ENCODE measurements at places on chromosomes 11 and 22.

- DNase-seq = no peak
Observed at GRCh38 chr11:13891911-13892310, 70.6 kb upstream of the SPON1 start.

- DNase-seq = no peak
Observed at GRCh38 chr22:38203090-38203810, 1.5 kb downstream of the MAFF start.

DNA sequence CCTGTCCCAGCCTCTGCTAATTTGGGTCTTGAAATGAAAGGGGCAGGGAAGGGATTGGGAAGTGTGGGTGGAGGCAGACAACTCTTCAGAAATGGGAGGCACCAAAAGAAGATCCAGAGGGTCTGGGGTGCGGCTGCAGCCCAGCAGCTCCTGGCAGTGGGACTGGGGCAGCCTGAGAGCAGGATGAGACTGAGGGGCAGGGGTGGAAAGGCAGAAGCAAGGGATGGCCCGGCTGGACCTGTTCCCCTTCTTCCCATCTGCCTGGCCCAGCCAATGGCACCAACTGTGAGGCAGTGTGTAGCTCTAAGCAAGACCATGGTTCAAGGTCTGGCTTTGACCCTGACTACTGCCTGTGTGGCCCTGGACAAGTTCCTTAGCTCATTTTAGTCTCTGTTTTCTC, 160.4 kb downstream of the ENTHD1 start:
- DNase-seq = no peak

DNA sequence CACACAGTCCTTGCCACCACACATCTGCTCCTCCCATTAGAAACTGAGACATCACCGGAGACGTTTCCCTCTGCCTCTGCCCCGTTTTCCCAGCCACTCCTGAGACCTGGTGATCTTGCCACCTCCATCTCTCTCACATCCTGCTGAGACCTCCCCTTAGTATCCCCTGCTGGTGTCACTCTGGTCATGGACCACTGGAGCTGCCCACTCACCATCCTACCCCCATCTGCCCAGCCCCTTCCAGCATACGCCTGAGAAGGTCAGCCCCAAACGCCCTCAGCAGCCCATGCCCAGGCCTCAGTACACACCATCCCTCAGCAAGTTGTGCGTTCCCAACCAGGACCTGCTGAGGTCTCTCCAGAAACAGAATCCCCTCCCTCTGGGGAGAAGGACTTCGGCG, 64.3 kb downstream of the SHANK2 start:
- DNase-seq = no peak

GRCh38 chr11:80798174-80798573, 1357.3 kb upstream of the TENM4 start:
- no peak for DNase-seq

DNA sequence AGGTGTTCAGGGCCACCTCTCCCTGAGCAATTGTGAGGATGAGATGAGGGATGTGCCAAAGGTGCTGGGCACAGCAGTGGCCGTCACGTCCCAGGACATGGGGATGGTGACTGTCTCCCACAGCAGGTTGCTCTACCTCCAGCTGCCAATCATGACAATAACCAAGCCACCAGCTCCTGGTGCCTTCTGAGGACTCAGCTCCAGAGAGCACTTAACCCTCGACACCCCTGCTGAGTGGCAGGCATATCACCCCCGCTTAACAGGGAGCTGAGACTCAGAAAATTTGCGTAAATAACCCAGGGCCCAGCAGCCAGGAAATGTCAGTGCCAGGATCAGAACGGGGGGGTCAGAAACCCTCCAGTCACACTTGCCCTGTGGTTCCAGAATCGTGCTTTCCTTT, 8.4 kb upstream of the PNPLA5 start:
- no peak for DNase-seq

- no peak for DNase-seq
Observed at GRCh38 chr22:35328472-35328885, 28.8 kb downstream of the TOM1 start.

DNA sequence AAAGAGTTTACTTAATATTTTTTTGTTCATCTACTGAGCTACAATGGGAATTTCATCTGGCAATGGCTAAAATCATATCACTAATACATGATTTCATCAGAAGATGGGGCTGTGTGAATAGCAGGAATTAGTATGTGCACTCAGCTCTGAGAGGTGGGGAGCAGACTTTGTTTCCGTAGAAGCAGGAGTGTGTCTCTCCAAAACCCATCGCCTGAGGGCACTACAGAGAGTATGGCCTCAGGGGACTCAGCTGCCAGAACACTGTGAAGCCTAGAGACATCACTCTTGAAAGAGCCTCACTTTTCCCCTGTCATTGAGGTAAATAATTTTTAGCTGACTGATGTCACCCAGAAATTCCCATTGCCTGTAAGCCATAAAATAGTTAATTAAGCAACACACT, 261.4 kb upstream of the ISX start:
- DNase-seq = no peak

- DNase-seq = peak; percentile 39
Observed at GRCh38 chr22:19666673-19667593, 47.4 kb upstream of the SEPTIN5 start.

- DNase-seq = no peak
Observed at GRCh38 chr22:49535527-49536125, 292.0 kb downstream of the BRD1 start.

GRCh38 chr11:45458269-45458668, 172.1 kb upstream of the SYT13 start:
- no peak for DNase-seq

- DNase-seq = no peak
Observed at GRCh38 chr11:128919216-128919615, 23.5 kb downstream of the TP53AIP1 start.

DNA sequence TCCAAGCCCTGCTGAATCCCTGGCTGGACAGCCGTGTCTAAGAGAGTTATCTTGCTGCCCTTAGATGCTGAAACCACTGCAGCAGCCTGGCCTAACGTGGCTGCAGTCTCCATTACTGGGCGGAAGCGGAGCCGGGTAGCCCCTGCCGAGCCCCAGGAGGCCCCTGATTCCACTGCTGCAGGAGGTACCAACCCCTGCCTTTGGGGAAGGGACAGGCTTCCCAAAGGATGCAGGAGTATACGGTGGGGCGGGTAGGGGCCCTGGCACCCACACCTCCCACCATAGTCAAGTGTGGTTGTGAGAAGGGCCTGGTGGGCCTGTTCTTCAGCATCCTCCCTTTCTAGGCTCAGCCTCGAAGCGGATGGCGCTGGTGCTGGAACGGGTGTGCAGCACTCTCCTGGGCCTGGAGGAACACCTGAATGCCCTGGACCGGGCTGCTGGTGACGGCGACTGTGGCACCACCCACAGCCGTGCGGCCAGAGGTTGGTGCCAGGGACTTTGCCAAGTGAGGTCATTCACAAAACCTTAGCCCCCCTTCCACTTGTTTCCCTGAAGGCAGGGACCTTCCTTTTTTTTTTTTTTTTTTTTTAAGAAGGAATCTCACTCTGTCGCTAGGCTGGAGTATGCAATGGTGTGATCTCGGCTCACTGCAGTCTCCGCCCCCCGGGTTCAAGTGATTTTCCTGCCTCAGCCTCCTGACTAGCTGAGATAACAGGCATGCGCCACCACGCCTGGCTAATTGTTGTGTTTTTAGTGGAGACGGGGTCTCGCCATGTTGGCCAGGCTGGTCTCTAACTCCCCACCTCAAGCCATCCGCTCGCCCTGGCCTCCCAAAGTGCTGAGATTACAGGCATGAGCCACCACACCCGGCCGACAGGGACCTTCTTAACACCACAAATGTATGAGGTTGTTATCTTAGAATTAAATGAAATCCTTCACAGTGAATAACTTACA, 11.0 kb downstream of the TKFC start:
- no peak for DNase-seq

DNA sequence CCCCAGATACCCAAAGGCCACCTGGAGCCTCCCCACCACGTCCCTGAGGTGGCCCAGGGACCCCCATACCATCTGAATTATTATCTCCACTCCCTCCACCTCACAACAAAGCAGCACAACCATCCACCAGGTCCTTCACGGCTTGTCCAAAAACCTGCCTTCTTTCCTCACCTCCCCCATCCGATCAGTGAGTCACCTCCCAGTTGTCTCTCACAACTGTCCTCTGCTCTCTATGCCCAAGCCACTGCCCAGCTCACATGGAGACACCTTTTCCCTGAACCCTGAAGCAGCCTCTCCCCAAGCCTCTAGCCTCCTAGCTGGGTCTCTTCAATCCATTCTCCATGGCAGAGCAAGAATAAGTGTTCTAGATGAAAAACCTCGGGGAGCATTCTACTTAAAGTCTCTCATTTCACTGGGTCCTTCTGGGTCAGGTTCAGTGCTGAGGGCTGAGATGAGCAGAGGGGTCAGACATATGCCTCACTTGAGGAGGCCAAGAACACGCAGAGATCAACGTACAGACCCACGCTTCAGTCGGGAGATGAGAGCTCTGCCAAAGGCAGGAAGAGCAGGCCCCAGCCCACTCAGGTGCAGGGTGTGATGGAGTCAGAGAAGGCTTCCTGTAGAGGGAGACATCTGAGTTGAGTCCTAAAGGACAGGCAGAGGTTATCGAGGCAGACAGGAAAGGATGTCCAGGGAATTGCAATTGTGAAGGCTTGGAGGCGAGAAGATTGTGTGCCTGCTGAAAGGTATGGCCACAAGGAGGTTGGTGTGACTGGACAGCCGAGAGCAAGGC, 74.7 kb downstream of the PDE2A start:
- DNase-seq = no peak

GRCh38 chr22:46848197-46848596, 85.7 kb downstream of the TBC1D22A start:
- peak; percentile 39 for DNase-seq

GRCh38 chr11:122807731-122808477, 30.4 kb upstream of the CRTAM start:
- no peak for DNase-seq

- no peak for DNase-seq
Observed at GRCh38 chr11:107810875-107811274, 47.7 kb downstream of the SLC35F2 start.

DNA sequence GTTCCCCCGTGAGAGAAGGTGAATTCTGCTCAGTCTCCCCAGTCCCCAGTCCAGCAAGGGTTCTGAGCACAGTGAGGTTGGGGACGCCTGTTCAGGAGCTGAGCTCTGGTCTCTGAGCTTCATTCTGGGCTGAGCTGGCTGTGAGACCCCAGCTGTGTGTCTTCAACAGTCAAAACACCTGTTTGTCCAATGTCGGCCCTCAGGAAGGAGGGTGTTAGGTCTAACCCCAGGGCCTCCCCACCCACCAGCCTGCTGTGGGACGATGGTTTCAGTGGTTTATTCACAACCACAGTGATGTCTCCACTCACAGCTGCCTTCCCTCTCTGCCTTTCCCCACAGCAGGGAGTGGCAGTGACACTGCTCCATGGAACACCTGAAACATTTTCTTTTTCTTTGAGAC, 1282.9 kb downstream of the TBC1D22A start:
- DNase-seq = no peak

- no peak for DNase-seq
Observed at GRCh38 chr11:116420030-116420429, 352.8 kb downstream of the BUD13 start.

DNA sequence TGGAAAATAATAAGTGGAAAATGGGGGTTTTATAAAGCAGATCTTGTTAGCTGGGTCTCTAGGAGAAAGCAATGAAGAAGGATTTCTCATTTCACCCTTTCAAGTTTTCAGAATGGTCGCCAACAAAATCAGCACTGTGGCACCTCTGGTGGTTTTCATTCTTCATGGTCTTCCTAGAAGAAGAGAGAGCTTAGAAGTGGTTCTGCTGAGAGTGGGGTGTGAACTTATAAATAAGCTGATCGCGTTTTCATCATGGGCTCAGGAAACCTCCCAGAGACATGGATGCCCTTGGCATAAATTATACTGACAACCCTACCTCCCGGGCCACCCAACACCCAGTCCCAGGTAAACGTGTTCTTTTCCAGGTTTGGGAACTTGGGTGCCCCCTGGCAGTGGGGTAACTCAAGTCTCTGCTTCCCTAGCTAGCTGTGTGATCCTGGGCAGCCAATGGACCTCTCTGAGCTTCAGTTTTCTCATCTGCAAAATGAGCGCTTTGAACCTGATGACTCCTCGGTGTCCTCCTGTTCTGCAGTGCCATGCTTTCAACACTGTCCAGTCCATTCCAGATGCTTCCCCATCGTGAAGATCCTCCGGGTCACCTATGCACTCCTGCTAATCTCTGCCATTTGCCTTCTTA, 72.6 kb upstream of the GRAMD1B start:
- DNase-seq = no peak

- DNase-seq = no peak
Observed at GRCh38 chr11:104661471-104661870, 236.8 kb downstream of the CASP12 start.

DNA sequence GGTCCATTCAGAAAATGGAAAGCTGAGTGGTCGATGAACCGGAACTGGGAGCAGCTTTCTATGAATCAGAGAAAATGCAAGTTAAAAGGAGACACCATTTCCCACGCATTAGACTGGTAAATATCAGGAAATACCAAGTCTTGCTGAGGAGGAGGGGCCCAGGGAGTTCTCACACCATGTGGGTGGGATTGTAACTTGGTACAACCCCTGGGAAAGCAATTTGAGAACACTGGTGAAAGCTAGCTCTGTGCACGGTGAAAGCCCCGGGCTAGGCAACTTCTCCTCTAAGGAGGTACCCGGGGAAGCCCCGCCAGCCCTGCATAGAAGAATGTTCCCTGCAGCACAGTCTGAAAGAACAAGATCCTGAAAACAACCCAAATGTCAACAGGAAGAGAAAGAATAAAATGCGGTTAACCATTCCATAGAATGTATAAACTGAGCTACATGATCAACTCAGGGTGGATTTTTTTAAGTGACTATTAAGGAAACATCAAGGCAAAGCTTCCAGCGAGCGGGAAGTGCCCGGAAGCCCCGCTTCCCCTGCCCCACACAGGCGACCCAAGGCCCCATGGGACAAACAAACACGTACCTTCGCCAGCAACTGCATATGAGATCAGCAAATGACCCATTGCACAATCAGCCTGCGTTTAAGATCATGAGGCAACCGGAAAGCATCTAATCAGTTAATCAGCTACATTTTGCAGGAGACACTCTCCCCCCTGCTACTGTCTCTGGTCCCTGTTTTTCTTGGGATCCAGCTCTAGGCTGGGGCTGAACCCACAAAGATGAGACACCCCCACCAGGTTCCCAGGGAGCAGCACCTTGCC, 11.3 kb downstream of the SHANK2 start:
- peak; percentile 81 for DNase-seq

DNA sequence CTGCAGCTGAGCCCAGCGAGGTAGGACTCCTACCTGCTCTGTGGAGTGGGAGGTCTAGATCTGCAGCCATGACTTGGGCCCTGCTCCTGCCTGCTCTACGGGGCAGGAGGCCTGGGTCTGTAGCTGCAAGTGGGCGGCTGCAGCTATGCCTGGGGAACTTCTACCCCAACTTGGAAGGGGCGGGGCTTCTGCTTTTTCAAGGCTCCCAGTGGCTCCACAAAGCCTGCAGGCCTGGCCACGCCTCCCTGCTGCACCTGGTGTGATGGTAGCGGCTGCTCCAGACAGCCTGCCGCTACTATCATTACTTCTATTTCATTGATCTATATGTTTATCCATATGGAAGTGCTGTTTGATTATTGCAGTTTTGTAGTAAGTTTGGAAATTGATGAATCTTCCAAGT, 121.2 kb downstream of the NELL1 start:
- DNase-seq = no peak

DNA sequence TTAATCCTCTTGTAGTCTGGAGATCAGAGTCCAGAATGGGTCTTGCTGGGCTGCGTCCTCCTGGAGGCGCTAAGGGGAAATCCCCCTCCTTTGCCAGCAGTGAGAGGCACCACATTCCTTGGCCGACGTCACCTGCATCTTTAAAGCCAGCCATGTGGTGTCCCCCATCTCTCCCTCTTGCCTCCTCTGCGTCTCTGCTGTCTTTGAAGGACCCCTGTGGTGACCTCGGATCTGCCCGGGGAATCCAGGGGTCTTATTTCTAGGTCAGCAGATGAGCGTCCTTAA, 27.2 kb upstream of the PARVB start:
- DNase-seq = no peak

GRCh38 chr11:65422633-65423515, at the start of gene NEAT1:
Gene NEAT1, plus strand, starts transcription at chr11:65422798.
- DNase-seq = peak; percentile 73

Data from AG08396 (cell line).